ENCODE measurements at places on chromosomes 13 and 19.
A peak's percentile ranks its signal among the peaks of the same experiment; 100 is the strongest.

GRCh38 chr13:87259479-87260083 lies 411.6 kb upstream of the SLITRK5 start:
- no peak for DNase-seq

DNA sequence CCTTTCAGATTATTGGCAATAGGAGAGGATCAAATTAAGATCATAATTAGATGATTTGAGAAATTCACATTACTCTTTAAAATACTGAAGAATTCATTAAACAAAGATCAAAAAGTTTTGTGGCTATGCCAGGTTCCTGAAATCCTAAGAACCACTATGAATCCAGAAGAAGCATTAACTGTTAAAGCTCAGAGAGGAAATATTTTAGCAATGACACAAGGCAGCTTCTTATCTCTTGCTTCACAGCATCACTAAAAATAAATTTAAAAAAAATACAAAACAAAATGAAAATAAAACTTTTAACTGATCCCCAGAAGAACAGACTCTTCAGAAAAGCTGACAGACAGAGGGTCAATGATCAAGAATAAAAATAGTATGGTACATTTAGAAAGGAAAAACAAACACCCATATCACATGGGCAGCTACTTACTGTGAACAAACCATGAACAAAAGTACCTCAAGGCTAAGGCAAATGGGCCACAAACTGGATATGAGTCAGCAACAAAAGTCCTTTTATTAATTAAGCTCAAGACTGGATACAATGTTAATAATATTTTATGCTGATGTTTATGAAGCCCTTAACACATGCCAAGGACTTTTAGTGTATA lies 19.6 kb downstream of the RNF6 start:
- no peak for DNase-seq

GRCh38 chr13:79678100-79678499 lies 197.1 kb downstream of the NDFIP2 start:
- no peak for DNase-seq

GRCh38 chr13:21719463-21719862 lies 48.6 kb downstream of the FGF9 start:
- no peak for DNase-seq

DNA sequence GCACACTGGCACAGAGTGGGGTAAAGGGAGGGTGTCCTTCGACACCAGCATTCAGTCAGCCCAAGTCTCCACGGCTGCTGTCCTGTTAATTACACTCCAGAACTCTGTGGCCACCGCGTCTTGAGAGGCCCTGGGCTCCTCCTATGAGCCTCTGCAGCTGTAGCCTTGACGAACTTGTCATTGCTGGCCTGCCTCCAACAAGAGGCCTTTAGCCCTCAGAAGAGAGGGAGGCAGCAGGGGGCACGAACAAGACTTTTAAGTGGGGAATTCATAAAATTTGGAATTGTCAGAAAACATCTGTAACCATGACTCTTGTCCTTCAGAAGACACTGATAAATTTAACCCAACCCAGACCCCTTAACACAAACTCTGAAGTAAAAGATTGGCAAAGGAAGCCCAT lies 241.9 kb downstream of the UQCRFS1 start:
- no peak for DNase-seq

- DNase-seq, result no peak
Observed at GRCh38 chr13:20350819-20351218, 118.7 kb upstream of the GJB6 start.

- peak; percentile 36 for DNase-seq
Observed at GRCh38 chr19:5988517-5989387, 10.8 kb upstream of the RANBP3 start.

DNA sequence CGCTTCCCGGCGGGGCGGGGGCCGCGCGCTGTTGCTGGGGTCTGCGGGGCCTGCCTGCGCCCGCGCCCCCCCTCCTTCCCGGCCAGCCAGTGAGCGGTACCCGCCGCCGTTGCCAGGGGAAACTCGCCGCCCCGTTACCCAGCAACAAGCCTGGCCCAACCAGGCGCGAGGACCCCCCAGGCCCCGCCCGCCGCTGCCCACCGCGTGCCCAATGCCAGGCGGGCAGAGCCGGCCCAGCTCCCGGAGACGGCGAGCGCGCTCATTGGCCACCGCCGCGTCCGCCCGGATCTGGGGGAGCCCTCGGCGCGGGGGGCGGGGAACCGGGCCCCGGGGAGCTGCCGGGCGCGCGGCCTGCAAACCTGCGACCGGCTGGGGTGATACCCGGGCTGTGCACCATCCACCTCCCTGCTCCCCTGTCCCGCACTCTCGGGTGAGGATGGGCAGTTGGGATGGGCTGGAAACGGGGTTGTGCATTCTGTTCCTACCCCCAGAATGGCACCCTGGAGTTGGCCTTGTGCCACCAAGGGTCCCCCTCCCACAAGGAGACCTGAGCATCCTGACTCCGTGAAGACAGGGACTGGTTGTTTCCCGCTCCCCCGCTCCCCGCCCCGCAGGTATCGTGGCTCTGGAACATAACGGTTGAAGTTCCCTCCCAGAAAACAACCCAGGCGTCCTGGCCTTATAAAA lies 8.8 kb upstream of the BBC3 start:
- DNase-seq, result no peak

DNA sequence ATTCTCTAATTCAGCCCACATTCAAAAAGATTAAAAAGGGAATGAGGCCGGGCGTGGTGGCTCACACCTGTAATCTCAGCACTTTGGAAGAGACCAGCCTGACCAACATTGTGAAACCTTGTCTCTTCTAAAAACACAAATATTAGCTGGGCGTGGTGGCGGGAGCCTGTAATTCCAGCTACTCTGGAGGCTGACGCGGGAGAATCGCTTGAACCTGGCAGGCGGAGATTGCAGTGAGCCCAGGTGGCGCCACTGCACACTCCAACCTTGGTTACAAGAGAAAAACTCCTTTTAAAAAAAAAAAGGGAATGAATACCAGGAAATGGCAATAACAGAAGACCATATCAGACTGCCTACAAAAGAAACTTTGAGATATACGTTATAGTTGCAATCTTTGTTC lies 1244.5 kb downstream of the PCDH9 start:
- no peak for DNase-seq

- no peak for DNase-seq
Observed at GRCh38 chr13:73631411-73631810, 502.8 kb downstream of the KLF12 start.

DNA sequence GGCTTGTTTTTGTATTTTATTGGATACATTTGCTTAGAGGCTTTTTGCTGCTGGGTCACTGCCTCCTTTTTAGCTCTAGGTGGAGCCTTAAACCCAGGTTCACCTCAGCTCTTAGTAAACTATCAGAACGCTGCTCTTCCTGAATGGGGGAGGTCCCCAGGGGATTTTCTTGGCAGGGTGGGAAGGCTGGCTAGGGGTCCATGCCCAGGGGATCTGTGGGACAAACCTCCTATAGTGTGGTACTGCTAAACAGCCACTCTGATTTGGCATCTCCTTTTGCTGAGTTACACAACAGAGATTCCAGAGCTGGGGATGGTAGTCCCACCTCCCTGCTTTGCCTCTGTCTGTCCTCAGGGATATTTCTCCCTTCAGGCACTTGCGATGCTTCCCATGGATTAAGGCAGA lies 204.9 kb downstream of the ZIC5 start:
- DNase-seq, result no peak

GRCh38 chr13:49495783-49496762 lies at the start of gene PHF11:
Gene PHF11, plus strand, starts transcription at chr13:49495953. Its CDS starts 49 bp downstream, at chr13:49496002.
- peak; percentile 81 for DNase-seq

- no peak for DNase-seq
Observed at GRCh38 chr19:50500753-50501151, 10.2 kb downstream of the JOSD2 start.

DNA sequence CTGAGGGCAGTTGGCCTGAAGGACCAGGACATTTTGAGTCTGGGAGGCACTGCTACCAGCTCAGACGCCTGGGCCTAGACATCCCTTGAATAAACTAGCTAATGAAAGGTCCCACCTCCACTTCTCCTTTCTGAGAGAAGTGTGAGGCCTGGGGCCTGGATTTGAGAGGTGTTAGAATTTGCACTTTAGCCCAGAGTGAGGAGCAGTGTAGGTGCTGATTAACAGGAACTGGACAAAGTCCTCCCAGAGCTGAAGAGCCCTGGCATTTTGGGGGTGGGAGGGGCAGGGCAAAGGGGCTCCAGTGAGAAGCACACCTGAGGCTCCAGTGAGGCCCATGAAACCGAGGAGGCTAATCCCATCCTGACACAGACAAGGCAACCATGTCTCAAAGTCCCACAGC lies 15.2 kb upstream of the SLC1A5 start:
- DNase-seq, result no peak

DNA sequence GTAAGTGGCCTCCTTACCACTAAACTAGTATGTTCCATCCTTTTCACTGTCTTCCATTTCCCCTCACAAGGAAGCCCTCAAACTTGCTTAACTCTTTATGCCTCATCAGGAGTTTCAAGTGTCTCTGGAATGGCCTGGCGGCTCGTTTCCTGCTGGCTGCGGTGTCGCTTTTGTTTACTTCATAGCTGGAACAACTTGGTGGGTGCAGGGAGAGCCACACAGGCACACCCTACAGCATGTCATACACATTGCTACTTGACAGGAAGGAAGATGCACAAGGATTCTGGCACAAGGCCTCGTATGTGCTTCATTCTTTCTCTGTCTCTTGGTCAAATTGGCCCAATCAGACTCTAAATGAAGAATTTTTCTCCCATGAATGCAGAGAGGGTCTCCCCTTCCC lies 488.3 kb downstream of the FOXO1 start:
- no peak for DNase-seq

GRCh38 chr19:40264314-40265054 lies 20.7 kb downstream of the AKT2 start:
- DNase-seq, result no peak

- no peak for DNase-seq
Observed at GRCh38 chr13:51608857-51609406, 24.7 kb downstream of the WDFY2 start.

GRCh38 chr19:23817519-23817918 lies 58.8 kb upstream of the ZNF681 start:
- peak; percentile 73 for DNase-seq

DNA sequence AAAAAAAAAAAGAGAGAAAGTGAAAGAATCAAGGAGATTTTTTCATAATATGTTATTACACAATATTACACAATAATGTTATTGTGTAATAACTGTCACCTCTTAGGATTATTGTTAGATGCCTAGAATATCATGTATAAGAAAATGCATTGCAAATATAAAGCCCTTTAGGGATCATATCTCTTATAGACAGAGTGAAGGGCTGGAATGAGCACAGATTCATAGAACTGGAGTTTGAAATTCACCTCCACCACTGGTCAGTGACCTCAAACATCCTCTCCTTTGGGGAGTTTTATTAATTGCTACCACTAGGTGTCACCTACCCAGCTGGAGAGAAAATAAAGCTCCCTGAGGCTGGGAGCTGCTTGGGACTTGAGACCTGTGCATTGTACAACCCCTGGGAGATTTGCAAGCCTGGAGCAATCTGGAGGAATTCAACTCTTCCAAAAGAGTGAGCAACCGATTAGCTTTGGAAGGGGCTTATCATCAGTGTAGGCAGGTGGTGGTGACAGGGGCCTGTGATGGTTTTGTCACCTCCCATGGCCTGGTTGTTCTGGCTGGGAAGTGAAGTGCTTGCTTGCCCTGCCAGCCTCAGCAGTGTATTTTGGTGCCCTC lies 30.3 kb upstream of the FRY start:
- peak; percentile 10 for DNase-seq

GRCh38 chr13:24081387-24081786 lies 79.1 kb upstream of the SPATA13 start:
- no peak for DNase-seq

DNA sequence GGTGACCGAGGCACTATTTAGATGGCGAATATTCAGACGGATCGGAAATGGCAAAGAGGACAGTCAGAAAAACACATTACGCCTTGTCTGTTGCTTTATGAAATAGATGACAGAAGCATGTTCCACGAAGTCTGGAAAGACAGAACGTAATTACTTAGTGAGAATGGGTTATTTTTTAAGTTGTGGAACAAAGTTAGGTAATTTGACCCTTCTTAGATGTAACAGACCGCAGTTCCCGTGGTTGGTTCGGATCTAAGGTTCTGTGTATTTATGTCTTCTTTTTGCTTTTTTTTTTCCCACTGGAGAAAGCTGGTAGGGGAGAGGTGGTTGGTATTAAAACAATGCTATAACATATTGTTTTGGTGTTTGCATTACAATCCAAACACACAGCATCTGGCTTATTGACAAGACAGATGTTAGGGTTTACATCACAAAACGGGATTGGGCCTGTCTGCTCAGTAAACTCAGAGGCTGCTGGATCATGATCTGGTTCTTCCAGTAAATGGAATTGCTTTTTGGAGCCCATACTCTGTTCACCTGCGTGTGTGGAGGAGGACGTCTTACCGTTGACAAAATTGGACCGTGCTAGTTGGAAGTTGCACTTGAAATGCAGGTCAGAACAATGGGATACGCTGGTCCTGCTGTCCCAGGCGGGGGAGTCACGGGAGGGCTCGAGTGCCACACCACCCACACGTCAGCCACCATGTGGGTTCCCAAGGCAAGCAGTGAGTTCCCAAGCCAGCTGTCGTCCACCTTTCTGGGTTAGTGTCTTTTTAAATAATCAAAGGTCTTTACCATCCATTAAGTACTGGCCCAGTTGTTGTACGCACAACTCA lies 13.8 kb downstream of the ATP11A start:
- no peak for DNase-seq

DNA sequence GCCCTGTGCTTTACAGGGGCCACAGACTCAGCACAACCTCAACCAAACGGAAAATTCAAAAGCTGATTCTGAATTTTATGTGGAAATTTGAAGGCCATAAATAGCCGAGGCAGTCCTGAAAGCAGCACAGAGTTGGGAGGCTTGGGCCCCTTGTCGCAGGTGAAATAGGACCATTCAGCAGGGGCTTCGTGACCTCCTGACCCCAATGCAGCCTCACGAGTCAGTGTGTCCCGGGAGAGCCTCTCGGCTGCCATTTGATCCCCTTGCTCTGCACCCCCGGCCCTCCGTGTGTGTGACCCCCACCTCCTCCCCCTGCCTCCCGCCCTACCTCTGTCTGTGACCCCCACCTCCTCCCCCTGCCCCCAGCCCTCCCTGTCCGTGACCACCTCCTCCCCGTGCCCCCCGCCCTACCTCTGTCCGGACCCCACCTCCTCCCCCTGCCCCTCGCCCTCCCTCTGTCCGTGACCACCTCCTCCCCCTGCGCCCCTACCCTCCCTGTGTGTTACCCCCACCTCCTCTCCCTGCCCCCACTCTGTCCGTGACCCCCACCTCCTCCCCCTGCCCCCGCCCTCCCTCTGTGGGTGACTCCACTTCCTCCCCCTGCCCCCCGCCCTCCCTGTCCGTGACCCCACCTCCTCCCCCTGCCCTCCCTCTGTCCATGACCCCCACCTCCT lies 41.7 kb upstream of the TFDP1 start:
- DNase-seq, result no peak

GRCh38 chr19:43910884-43911283 lies 24.2 kb downstream of the ZNF45 start:
- DNase-seq, result no peak

DNA sequence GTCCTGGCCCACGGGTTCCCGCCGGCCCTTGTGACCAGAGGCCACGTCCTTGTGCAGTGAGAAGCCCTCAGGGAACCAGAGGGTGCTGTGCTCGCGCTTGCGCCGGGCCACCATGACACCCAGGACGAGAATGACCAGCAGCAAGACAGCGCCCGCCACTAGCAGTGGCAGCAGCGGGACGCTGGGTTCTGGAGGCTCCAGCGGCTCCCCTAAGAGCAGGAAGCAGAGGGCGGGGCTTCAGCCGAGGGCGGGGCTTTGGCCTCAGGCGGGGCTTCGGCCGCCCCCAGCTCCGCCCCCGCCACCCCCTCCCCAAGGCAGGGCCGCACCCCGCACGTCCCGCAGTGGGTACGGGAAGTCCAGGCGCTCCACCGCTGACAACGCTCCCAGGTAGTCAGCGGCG lies 30.4 kb downstream of the NOTCH3 start:
- peak; percentile 72 for DNase-seq
